Stimulated activated memory B cell treated with anti-CD40 and anti-IgM and Interleukin-4, amounts not matched to agents 10 μg/mL and 1 μg/mL and 100 μg/mL, for 72 hours (primary cell): ENCODE measurements at places on chromosomes 7 and 10.

GRCh38 chr7:24659505-24659904 is 86.3 kb downstream of the PALS2 start:
- ATAC-seq: peak; percentile 54

DNA sequence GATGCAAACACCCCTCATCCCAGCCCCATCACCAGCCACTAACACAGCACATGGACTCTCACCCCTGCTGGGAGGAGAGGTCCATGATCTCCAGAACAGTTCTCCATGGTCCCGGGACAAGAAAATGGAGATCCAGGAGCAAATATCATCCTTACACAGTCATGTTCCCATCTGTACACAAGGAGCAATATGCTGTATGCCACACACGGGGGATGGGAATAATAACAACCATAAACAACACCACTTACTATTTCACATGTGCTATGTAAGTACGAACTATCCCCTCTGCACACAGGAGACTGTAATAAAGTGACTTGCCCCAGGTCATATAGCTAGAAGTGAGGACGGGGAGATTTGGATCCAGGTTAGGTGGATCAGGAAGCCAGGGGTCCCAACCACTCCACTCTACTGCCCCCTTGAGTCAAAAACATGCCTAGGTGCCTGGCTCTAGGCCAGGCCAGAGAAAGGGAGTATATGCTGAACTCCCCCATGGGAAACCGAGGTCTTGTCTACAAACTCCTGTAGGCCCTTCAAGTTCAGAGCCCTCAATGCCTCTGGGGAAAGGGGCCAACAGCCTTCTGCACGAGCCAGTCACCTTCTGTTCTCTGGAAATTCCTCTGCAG is 34.1 kb downstream of the LRRC20 start:
- ATAC-seq: peak; percentile 59

DNA sequence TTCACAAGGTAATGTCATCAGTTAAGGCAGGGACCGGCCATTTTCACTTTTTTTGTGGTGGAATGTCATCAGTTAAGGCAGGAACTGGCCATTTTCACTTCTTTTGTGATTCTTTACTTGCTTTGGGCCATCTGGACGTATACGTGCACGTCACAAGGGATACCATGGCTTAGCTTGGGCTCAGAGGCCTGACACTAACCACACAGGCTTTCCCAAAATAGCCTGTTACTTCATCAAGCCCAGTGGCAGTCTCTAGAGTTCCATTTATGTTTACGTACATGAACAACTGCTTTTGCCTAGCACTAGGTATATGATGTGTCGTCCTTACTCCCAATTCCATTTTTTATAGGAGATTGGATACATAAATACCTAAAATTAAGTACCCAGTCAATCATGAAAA is 237.9 kb downstream of the C7orf25 start:
- ATAC-seq: no peak

DNA sequence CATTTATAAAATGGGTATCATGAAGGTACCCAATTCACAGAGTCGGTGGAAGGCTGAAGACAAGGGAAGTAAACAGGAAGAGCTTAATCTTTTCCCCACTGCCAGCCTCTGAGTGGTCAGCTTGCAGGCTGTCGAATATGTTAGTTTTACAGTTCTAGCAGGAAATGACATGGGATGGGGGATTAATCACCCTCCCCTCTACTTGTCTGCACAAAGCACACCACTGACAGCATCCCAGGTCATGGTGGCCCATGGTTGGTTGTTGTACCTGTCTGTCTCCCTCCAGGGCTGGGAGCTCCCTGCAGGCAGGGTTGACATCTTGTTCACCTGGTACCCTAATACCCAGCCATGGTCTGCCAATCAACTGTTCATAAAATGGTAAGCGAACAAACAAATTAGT is 55.6 kb downstream of the GRB10 start:
- no peak for ATAC-seq

GRCh38 chr10:50805981-50806622 is 66.4 kb downstream of the ASAH2B start:
- no peak for ATAC-seq

GRCh38 chr10:2122431-2123124 is 385.3 kb upstream of the ADARB2 start:
- ATAC-seq: no peak

DNA sequence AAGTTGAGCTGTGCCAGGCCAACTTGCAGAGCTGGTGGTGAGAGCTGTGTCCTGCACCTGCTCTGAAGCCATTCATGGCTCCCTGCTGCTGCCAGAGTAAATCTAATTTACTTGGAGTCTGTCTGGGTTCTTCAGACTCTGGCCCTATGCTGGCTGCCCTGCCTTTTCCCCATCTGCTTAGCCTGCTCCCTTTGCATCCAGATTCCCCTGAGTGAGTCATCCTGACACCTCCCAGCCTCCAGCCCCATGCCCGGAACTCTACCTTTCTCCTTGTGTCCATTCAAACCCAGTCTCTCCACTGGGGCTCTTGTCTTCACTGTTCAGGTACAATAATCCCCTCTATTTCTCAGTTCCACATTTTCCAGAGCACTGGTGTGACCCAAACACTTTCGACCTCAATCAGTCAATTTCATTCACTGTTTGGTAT is 434.4 kb upstream of the ZMIZ1 start:
- ATAC-seq: peak; percentile 66

DNA sequence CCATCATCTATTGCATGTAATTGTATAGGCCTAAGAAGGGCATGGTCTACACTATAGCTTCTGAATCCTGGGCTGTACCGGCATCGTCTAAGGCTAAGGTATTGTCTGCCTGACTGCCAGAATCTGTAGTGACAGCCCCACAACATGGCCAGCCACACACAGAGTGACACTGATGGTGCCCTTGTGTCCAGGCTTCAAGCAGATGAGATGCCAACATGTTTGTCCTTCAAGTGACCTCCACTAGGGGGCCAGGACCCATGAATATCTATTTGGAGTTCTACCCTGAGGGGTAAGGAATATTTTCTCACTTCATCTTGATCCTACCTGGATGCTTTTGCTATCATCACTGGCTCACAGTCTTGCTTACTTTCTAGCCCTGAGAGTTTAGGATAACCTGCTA is 1.5 kb downstream of the CYP3A7 start:
- ATAC-seq: no peak

DNA sequence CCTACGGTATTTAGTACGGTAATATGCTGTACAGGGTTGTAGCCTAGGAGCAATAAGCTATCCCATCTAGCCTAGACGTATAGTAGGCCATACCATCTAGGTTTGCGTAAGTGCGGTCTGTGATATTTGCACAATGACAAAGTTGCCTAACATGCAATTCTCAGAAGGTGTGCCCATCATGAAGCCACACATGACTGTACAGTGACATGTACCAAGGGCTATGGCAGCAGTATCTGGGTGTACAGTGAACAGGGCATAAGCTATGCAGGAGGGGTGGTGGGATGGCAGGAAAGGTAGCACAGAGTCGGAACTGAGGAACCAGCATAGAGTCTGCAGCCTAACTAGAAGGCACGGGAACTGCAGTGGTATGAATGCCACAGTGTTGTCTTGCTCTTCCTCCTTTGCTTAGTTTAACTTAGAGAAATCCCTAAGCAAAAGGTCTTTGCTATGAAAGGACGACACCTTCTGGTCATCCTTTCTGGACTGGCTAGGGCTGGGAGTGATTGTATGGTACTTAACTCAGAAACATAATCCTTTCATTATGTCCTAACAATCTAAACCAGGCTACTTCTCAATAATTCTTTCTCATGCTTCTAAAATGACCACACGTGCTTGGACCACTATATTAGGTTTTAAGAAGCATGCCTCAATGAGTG is 93.5 kb downstream of the DYNC1I1 start:
- ATAC-seq: no peak

DNA sequence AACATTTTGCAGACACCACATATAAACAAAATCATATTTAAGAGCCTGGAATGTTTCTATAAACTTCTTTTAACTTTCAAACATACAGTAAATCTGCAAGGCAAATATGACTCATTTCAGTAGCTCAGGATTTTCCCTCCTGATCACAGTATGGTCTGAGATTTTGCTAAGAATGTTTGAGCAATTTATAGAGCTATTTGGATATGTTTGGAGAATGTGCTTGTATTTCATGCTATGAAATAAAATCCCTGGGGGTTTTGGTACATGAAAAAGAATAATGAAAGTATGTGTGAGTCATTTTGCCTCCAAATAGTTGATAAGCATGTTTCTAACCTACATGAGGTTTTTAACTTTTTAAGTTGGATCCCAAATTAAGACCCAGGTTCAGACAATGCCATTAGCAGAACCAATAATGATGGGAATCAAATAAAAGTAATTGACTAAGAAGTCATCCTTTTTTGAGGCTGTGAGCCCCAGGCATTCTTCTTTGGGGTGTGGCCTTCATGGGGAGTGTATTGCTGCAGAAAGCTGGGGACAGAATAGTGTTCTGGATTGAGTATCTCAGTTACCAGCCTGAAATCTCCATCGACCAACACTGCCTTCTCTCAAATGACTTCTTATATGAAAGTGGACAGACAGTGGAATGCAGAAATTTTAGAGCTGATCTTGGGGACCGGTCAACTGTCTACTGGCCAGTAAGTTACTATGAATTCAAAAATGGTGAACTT is 66.1 kb upstream of the AGBL3 start:
- no peak for ATAC-seq

- ATAC-seq: no peak
Measured at GRCh38 chr10:23608926-23609325, 170.1 kb downstream of the OTUD1 start.

DNA sequence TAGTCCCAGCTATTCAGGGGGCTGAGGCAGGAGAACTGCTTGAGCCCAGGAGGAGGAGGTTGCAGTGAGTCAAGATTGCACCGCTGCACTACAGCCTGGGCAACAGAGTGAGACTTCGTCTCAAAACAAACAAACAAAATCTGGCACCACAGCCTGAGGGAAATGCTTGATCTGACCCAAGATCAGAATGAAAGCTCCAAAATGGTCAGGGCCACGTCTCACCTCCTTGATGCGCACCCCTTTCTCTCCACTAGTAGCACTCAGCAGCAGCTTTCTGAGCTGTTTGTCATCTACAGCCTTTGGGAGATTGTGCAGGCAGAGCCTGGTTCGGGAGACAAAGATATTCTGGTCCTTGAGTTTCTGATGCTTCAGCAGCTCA is 22.7 kb downstream of the RBM28 start:
- ATAC-seq: no peak

DNA sequence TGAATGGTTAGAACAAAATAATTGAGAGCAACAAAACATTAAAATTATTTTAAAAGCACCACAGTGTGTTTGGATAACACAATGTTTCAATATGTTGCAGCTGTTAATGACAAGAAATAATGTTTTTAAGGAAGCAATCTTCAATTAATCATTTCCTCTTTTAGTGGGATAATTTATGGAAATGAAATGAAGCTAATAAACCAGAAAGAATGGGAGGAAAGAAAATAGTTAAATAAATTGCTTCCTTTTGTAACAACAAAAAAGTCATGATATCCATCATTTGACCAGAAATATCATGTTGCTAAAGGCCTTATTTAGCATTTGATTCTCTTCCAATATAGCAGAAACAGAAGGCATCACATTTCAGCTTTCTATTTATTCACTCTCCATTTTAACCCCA is 224.5 kb downstream of the SEMA3A start:
- ATAC-seq: no peak

DNA sequence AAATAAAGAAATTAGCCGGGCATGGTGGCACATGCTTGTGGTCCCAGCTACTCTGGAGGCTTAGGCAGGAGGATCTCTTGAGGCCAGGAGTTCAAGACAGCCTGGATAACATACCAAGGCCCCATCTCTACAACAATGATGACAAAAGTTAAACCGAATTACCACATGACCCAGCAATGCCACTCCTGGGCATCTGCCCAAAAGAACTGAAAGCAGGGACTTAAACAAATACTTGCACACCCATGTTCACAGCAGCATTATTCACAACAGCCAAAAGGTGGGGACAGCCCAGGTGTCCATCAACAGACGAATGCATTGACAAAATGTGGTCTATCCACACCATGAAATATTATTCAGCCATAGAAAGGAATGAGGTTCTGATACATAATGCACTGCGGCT is 83.9 kb downstream of the HIP1 start:
- no peak for ATAC-seq

DNA sequence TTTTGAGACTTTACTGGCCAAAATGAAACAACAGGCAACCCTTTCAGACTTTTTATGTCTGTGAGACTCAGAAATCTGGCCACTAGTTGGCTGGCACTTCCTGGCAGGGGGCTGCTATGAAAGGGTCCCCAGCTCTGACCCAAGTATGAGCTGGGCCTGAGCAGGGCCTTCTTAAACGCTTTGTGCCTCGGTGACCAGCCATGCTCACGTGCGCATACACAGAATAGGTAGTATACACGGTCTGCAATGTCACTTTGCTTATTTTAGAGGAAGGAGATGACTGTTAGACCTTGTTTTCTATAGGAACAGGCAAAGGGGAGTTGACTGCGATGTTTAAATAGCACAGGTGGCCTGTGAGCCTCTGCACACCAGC is 129.6 kb downstream of the VIPR2 start:
- ATAC-seq: no peak

DNA sequence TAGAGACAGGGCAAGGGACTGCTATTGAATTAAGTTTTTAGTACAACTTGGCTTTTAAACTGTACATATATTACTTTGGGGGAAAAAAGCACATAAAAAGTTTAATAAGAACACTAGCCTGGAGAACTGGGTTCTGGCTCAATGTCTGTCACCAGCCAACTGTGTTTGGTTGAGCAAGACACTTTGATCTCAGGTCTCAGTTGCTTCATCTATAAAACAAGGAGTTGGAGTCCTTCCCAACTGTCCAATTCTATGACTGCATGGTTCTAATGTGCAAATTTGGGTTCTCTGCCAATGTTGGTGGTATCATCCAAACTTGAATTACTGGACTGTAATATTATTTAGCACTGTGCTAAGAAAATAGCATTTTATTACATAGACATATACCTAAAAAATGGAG is 50.3 kb downstream of the ATXN7L1 start:
- no peak for ATAC-seq

GRCh38 chr7:103704701-103705100 is 258.7 kb upstream of the SLC26A5 start:
- no peak for ATAC-seq

- ATAC-seq: no peak
Measured at GRCh38 chr10:73647875-73648651, 6.8 kb upstream of the MYOZ1 start.

- peak; percentile 68 for ATAC-seq
Measured at GRCh38 chr7:5388273-5388901, 35.2 kb downstream of the TNRC18 start.

DNA sequence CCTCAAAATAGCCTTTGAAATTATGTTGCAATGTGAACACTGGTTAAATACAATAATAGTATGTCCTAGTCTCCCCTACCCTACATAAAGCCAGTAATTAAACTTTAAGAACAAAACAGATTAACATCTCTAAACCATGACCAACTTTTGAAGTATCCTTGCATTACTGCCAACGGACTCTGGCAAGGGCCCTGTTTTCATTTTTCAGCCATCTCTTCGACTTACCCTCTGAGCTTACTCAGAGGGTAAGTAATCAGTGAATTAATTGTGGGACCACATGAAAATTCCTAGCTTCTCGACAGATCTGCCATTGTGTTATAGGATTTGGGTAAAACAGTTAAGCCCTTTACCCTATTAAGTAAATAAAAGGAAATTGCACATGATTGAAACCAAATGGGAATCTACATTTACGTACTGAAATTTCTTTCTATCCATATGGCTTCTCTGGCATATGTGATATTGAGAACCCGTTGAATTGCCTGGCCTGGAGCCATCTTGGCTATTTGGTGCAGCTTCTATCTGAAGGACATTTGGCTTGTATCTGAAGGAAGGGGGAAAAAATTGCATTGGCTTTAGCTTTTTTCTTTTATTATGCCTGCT is 39.6 kb downstream of the DYNC1I1 start:
- ATAC-seq: no peak
